NCI-H82 (cell line): ENCODE measurements at places on chromosomes 7 and 10.
A peak's percentile ranks its signal among the peaks of the same experiment; 100 is the strongest.

DNA sequence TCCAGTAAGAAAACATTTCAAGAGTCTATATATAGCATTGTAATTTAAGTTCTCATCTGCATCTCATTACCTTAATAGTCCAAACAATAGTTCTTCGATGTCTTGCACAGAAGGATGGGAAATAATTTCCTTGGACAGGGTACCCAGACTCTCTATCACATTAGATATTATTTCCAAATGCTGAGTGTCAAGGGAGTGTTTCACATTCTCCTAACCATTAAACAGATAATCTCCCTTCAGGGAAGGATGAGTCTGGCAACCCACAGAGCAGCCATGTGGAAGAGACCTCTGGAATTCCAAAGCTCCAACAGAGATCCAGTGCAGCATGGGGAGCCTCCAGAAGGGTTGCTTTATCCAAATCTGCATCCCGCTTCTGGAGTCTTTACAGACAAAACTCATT, 89.6 kb downstream of the FZD1 start:
- DNase-seq = peak; percentile 74

- peak; percentile 38 for DNase-seq
Observed at GRCh38 chr7:29090836-29091601, 55.3 kb downstream of the CPVL start.

DNA sequence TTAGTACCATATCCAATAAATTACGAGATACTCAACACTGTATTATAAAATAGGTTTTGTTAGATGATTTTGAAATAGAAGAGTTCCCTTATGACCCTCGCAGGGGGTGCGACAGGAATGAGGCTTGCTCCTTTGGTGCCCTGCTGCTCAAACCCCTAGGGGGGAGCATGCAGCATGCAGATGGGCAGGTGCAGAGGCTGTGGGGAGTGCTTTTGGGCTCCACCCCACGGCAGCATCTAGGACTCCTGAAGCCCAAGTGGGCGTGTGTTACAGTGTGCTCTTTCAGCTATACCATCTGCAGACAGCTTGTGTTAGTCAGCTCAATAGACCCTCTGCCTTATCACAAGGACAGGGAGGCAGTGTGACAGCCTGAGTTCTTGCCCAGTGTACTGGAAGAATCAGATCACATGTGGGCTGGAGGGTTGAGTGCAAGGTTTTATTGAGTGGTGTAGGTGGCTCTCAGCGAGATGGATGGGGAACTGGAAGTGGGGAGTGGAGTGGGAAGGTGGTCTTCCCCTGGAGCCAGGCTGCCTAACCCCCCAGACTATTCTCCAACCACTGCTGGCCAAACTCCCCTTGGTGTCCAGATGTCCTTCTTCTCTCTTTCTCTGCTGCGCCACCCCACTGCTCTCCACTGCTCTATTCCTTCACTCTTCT, 3.1 kb upstream of the MRC1 start:
- DNase-seq = no peak

GRCh38 chr7:12879139-12879538, 191.7 kb downstream of the ARL4A start:
- DNase-seq = no peak

DNA sequence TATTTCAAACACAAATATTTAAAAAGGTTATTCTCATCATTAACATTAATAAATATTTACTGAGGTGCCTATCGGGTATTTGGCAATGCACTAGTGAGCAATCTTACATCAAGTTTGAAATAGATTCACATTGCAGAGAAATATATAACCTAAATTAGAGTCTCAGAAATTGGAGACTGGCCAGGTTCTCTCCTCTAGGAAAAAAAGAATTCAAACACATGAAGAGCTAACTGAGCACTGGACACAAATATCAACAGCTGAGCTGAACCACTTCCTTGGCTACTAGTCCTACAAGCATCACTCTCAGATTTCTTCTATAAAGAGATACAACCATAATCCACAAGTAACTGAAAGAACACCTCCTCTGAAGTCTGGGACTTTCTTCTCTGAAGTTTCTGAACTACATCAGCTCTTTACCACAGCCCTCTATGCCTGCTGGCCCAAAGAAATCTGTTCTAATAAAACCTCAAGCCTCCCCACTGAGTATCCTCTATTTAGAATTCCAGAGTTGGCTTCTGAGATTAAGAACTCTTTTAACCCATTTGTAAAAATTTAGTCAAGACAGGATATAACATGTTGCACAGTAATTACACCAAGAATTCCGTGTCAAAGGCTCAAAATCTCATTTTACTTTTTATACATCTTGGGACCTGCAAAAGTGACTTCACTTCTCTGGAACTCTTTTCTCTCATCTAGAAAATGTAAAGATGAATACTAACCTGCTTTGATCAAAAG, 45.2 kb downstream of the MTERF1 start:
- no peak for DNase-seq

DNA sequence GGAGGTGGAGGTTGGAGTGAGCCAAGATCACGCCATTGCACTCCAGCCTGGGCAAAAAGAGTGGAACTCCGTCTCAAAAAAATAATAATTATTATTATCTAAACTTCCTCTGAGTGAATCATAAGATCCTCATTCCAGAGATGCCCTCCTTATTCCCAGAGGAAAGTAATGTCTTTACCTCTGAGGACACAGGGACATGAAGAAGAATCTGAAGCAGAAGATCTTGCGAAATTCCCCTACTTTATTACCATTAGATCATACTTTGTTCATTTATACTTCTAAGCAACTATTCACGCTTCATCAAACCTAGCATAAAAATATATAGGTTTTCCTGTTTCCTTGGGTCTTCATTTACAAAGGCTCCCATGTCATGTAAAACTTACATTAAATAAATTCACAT, 143.1 kb downstream of the ETV1 start:
- DNase-seq = no peak

DNA sequence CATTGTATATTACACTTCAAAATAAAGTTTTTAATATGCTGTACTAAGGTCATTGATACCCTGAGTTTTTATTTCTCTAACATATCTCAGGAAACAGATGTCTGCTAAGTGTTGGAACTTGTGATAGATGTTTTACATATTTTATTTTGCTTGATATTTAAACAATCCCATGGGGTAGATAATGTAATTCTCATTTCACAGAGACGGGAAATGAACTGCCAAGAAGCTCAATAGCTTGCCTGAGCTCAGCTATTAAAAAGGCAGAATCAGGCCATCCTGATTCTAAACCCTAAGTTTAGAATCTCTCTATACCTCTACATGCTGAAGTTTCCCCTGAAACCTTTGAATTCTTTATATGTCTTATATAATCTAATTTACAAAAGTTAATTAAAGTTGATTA, 126.3 kb downstream of the LRRC18 start:
- DNase-seq = no peak

- DNase-seq = no peak
Observed at GRCh38 chr10:104872691-104873090, 231.6 kb downstream of the SORCS3 start.

- DNase-seq = peak; percentile 87
Observed at GRCh38 chr7:104980841-104981671, 32.9 kb upstream of the KMT2E start.

- peak; percentile 62 for DNase-seq
Observed at GRCh38 chr7:131328377-131329175, 900 bp downstream of the MKLN1 start.

- DNase-seq = peak; percentile 2
Observed at GRCh38 chr7:80467069-80467468, 44.8 kb downstream of the GNAT3 start.

DNA sequence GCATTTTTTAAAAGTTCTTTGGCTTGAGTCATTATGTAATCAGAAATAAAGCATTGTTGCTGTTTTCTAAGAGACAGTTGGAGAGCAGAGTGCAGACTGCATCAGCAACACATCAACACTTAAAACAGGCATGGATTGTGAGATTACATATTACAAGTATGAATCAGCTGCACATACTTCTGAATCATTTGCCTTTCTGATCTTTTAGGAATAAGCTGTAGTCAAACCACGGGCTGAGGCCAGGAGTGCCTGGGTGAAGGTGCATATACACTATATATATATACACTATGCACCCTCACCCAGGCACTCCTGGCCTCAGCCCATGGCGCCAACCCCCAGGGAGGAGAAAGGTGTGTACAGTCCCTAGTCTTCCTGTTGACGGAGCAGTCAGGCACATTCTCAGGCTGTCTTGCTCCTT, 52.4 kb upstream of the DLX6 start:
- no peak for DNase-seq

- no peak for DNase-seq
Observed at GRCh38 chr7:41570766-41571165, 132.1 kb downstream of the INHBA start.

DNA sequence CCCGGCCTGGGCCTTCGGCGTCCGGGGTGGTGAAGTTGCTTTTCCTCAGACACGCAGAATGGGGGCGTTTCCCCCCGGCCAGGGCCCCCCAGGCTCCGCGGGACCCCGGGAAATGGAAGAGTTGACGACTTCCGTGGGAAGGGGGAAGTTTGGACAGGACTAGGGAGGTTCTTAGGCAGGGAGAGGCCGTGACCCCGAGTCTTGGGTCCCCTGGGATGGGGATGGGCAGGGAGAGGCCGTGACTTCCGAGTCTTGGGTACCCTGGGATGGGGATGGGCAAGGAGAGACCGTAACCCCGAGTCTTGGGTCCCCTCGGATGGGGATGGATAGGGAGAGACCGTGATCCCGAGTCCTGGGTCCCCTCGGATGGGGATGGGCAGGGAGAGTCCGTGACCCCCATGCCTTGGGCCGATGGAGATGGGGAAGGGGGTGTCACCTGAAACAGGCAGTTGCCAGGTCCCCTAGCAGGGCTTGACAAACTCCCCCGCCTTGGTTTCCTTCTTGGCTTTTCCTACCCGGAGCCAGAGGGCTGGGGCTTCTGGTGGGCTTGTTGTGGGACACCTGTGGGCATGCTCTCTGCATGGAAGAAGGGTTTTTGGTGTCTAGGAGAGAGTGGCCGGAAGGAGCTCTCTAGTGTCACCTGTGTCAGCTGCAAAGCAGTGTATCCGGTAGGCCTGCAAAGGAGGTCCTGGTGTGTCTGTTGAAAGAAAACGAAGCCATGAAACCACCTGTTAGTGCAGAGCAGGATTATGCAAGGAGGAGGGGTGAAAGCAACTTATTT, 1.1 kb downstream of the TRRAP start:
- peak; percentile 60 for DNase-seq

DNA sequence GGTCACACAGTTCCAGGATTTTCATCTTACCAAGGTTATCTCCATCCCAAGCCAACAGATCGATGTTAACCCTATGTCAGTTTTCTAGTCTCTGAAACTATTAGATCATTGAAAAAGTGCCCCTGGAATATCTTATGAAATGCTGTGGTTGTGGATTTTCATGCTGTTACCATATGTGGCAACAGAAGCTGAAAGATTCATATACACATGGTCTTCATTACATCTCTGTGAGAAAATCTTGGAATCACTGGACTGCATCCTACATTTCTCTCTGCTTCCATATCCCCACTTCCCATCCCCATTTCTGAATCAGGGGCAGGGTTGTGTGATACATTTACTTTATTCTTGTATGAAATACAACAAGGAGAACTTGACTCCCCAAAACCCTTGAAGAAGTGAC, 146.1 kb downstream of the SLC16A9 start:
- DNase-seq = no peak

GRCh38 chr7:159088016-159088865, 56.4 kb downstream of the VIPR2 start:
- peak; percentile 8 for DNase-seq

DNA sequence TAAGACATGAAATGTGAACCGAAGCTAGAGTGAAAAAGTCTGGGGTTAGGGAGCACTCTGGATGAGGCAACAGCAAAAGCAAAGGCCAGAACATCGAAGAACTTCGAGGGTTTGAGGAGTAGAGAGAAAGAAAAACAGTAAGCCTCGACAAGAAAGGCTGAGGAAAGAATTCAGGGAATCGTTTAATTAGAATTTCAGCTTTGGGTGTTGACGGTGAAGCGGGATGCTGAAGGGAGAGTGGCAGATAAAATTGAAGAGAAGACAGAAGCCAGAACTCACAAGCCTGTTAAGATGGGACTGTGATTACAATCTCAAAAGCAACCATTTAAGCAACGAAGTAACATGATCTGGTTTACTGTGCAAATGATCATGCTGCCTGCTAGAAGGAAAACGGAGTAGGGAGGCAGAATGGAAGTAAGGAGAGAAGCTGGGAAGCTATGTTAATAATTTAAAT, 2.1 kb downstream of the TRDMT1 start:
- DNase-seq = no peak

DNA sequence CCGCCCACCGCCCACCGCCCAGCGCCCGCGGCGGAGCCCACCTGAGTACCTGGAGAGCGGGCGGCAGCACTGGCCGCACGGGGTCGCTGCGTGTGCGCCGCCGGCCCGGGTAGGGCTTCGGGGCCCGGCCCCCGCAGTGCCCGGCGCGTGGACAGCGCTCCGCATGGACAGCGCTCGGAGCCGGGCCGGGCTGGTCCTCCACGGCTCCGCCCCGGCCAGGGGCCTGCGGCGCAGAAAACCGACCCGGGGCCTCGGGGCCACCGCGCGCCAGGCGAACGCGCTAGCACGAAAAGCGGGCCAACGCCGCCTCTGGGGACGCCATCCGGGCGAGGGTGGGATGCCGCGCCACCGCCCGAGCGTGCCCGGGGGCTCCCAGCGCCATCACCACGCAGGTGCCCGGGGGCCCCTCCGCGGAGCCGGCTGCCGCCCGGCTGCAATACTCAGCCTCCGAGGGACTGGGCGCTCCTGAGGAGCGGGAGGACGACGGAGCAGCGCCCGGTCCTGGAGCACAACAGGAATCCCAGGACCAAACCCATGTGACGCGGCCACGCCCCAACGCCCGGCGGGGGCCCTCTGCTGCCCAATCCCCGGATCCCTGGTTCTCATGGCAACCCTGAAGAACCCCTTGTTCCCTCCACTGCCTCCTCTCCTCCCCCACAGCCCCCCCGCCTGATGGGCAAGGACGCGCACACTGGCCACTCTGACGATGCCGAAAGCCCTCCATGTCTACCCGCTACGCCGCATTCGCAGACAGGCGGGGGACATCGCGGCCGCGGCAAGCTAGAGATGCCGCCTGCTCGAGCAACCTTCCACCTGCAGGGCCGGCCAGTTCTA, at the start of gene GRB10:
Gene GRB10, minus strand, starts transcription at position 522 of the 834 bp plus-strand sequence. CDS start 50,574 bp downstream, outside the sequence.
- peak; percentile 46 for DNase-seq

GRCh38 chr10:114306116-114306973, 67.3 kb downstream of the VWA2 start:
- no peak for DNase-seq

- DNase-seq = no peak
Observed at GRCh38 chr10:31932838-31933237, 4.2 kb upstream of the ARHGAP12 start.

DNA sequence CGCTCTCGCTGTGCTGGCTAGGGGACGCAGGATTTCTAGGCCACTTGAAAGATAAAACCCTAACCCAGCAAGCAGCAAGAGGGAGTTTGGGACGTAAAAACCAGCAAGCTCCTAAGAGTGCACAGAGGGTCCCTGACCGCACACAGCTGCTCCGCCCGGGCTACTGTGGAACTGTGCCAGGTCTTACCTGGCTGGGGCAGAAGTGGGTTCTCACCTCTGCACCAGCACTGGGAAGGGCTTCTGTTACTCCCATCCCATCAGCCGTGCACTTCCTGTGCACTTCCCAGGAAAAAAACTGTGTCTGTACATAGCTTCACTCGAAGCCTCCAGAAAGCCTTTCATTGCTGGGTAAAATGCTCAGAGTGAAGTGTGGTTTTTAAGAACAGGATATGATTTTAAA, 45.9 kb upstream of the PTF1A start:
- no peak for DNase-seq

- DNase-seq = no peak
Observed at GRCh38 chr10:117431160-117431559, 55.9 kb upstream of the PDZD8 start.

GRCh38 chr10:72425133-72425532, 70.4 kb upstream of the DNAJB12 start:
- DNase-seq = no peak
